ENCODE measurements at places on chromosomes 2 and 18. TPM values are rescaled to one million over a fixed set of nuclear protein-coding genes. Genes with fewer than 3 reads are reported as not detected.

FAP gene
- not detected for total RNA-seq

CNDP1 gene
- total RNA-seq = not detected

DNA sequence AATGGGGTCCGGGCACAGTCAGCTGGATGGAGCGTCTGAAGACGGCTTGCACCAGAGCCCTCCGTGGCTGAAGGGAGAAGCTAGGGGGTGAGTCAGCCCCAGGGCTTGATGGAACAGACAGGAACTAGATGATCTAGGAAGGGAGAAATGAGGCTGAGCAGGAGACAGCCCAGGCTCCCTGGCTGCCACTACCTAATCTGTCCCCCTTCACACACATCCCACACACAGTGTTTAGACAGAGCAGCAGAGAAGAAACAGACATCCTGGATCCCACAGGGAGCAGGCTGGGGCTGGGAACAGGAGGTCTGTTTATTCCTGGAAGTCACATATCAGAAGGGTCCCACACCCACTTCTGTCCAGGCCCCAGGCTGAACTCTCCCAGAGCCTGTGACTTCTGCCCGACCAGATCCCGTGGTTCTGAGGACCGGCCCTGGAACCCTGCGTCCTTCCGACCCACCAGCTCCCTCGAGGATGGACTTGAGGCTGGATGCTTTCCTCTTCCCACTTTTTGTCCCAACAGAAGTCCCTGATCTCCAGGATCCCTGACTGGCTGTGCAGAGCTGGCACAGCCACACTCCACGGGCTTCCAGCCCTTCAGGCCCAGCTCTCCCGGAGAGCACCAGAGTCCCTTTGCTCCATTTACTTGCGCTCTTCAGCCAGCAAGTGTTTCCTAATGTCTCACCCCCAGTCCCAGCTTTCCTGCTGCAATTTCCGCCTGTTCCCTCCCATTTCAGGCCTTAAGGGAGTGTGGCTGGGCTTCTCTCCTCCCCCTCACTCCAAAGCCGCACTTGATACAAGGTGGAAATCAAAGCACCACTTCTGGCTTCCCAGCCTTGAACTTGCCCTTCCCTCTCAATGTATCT is 1.5 kb upstream of the GPBAR1 start:
- H3K27ac ChIP-seq = no peak overlapping the region
- no peak overlapping the region for H3K4me3 ChIP-seq
- H3K4me1 ChIP-seq = peaks cover 2% of the 10 kb centered on the region
- H3K27me3 ChIP-seq = no peaks in the 10 kb centered on the region

- H3K27ac ChIP-seq = no peak overlapping the region
- DNase-seq = no peak
- H3K4me1 ChIP-seq = no peaks in the 10 kb centered on the region
Measured at GRCh38 chr2:133255360-133255759, 312.9 kb downstream of the NCKAP5 start.

DNA sequence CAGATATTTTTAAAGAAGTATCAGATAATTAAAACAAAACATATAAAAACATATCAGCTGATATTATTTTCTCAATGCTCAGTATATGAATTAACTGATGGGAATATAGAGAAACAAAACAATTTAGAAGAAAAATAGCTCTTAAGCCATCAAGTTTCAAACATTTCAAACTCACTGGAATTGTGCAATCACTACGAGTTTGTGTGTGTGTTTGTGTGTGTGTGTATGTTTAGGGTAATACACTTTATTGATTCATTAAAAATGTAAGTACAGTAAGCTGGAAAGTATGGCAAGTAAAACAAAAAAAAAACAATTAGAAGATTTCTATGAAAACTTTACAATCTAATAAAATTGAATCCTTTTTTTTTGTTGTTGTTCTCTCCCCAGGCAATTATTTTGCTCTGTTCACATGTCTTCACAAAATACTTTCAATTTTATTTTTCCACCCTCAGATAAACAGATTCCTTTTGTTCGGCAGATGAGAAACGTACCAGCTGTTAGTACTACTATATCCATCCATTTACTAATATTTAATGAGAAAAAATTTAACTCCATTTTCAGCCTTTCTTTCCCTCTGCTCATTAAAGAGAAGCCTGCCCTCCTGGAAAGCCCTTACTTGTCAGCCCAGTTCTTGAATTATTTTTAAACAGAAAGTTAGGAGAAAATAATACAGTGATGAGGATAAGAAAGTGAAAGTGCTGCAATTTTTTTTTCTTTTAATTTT is 87.6 kb downstream of the SLC8A1 start:
- H3K36me3 ChIP-seq = no peaks in the 10 kb centered on the region
- H3K27me3 ChIP-seq = no peaks in the 10 kb centered on the region
- no peak overlapping the region for H3K27ac ChIP-seq
- H3K4me3 ChIP-seq = no peak overlapping the region
- H3K4me1 ChIP-seq = no peaks in the 10 kb centered on the region

GRCh38 chr2:135914485-135914884 is 38.2 kb upstream of the MCM6 start:
- H3K27me3 ChIP-seq = no peaks in the 10 kb centered on the region
- H3K4me3 ChIP-seq = no peak overlapping the region
- no peak overlapping the region for H3K27ac ChIP-seq
- no peak for DNase-seq

Data from T-cell (primary cell).